ENCODE measurements at places on chromosomes 1 and 21. TPM values are rescaled to one million over a fixed set of nuclear protein-coding genes. Genes with fewer than 3 reads are reported as not detected.

GFI1 gene
- total RNA-seq: 0.11 TPM

PDE9A gene
- total RNA-seq: 20.4 TPM

PAX7 gene
- total RNA-seq: not detected

LYPD8 gene
- not detected for total RNA-seq

- DNase-seq: no peak
- no peaks in the 10 kb centered on the region for H3K4me1 ChIP-seq
- H3K36me3 ChIP-seq: no peaks in the 10 kb centered on the region
- H3K4me3 ChIP-seq: no peak overlapping the region
These were observed 68.4 kb upstream of the IPO9 start for GRCh38 chr1:201760516-201760915.

ZNF684 gene
- total RNA-seq: 7.5 TPM

- no peak overlapping the region for H3K4me3 ChIP-seq
- no peaks in the 10 kb centered on the region for H3K36me3 ChIP-seq
- H3K4me1 ChIP-seq: no peaks in the 10 kb centered on the region
- DNase-seq: no peak
- no peaks in the 10 kb centered on the region for H3K27me3 ChIP-seq
These were observed 16.7 kb downstream of the INAVA start for GRCh38 chr1:200911361-200911760.

DNA sequence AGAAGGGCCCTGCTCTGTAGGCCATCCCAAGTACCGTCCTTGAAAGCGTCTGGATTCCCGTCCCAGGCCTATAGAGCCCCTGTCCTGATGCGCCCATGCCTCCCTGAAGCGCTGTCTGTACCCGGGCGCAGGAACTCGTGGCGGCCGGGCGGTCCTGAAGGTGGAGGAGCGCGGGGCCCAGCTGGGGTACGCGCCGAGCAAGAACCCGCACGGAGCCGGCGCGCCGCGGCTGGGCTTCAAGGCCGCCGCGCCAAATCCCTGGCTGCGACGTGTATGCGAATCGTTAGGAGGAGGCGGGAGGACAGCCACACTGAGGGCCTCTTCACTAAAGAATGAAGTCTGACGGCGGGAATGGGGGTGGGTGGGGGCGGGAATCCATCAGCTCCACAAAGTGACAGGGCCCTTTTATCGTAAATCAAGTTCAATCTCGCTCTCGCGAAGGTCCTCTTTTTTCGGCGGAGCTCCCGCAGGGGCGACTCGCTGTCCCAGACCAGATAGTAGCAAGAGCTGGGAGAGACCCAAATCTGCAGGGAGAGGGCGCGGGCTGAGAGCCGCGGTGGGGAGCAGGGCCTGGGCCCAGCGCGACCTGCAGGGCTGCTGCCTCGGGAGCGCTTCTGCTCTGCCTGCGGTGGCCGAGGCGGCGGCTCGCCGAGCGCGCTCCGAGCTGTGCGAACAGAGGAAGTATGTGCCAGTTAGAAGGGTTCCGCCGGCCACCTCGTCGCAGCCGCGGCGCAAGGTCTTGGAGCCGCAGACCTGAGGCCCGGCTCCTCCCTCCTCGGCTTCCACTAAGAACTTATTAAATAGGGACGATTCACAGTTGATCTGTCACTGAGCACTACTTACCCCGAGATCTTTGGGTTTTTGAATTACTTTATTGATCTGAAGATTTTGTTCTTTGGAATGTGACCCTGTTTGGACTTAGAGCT is 10.4 kb downstream of the BARHL2 start:
- peaks cover 14% of the 10 kb centered on the region for H3K4me1 ChIP-seq
- no peak overlapping the region for H3K27ac ChIP-seq
- H3K36me3 ChIP-seq: no peaks in the 10 kb centered on the region

DNA sequence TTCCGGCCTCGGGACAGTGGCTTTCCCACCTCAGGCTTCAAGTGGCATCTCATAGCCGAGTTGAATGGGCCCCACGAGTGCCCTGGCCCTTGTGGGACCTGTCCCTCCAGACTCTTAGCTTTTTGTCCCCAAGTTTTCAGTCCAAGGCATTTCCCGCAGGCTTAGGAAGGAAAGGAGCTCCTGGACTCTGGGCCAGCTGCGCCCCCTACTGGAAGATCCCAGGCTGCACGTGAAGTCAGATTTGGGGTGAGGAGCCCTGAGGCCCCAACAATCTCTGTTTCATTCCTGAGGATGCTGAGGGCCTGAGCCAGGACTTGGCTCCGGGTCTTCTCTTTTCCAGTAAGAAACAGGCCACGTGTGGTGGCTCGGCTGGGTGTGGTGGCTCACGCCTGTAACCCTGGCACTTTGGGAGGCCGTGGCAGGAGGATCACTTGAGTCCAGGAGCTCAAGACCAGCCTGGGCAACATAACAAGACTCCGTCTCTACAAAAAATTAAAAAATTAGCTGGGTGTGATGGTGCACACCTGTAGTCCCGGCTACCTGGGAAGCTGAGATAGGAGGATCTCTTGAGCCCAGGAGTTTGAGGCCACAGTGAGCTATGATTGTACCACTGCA is 67.4 kb downstream of the ARHGEF10L start:
- no peaks in the 10 kb centered on the region for H3K27me3 ChIP-seq
- H3K4me1 ChIP-seq: peaks cover 16% of the 10 kb centered on the region
- no peak overlapping the region for H3K27ac ChIP-seq
- no peaks in the 10 kb centered on the region for H3K36me3 ChIP-seq
- DNase-seq: peak; percentile 88

CFHR3 gene
- 0.32 TPM for total RNA-seq

KRTAP12-2 gene
- not detected for total RNA-seq

DNA sequence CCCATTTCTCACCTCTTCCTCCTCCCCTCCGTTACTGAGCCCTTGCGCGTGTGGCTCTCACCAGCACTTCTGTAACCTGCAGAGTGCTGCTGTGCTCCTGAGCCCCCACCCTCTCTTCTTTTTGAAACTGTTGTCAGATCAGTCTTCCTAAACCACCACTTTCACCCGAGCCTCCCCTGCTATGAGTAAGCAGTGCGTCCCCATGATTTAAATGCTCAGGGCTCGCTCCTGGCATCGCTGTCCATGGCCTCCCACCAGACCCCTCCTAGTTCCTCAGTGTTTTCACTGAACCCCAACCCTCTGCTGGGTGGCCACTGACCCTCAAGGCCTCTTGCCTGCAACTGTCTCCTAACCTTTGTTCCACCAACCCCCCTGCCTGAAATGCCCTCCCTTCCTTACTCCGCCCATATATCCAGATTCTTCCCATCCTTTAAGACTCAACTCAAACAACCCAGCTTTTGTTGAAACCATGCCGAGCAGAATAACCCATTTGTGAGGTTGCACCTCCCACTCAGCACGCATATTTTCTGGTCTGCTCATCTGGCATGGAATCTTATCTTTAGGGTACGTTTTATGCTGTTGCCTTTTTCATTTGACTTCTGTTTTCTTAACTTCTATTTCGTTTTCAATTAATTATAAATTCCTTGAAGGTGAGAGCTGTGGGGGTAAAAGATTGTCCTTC is 64.5 kb upstream of the FAM3B start:
- no peaks in the 10 kb centered on the region for H3K27me3 ChIP-seq
- no peak overlapping the region for H3K4me3 ChIP-seq
- H3K27ac ChIP-seq: no peak overlapping the region
- DNase-seq: no peak

- H3K4me3 ChIP-seq: no peak overlapping the region
- no peaks in the 10 kb centered on the region for H3K36me3 ChIP-seq
- H3K4me1 ChIP-seq: peaks cover 14% of the 10 kb centered on the region
These were observed 5.1 kb downstream of the BPNT1 start for GRCh38 chr1:220084460-220084859.

- DNase-seq: peak; percentile 46
- H3K36me3 ChIP-seq: peaks cover 40% of the 10 kb centered on the region
- peaks cover 29% of the 10 kb centered on the region for H3K4me1 ChIP-seq
- peak overlapping the region; percentile 7 for H3K4me3 ChIP-seq
These were observed 865 bp downstream of the ADPRS start for GRCh38 chr1:36089393-36090121.

- DNase-seq: peak; percentile 75
- H3K27me3 ChIP-seq: no peaks in the 10 kb centered on the region
- H3K36me3 ChIP-seq: no peaks in the 10 kb centered on the region
- no peaks in the 10 kb centered on the region for H3K4me1 ChIP-seq
- H3K27ac ChIP-seq: no peak overlapping the region
These were observed 8.4 kb upstream of the PEX19 start for GRCh38 chr1:160293020-160293968.

GRCh38 chr1:32870615-32871363 is at the start of gene FNDC5:
Gene FNDC5, minus strand, starts transcription at chr1:32870912.
- no peaks in the 10 kb centered on the region for H3K27me3 ChIP-seq
- peaks cover 21% of the 10 kb centered on the region for H3K4me1 ChIP-seq

TFF1 gene
- total RNA-seq: not detected

ICOSLG gene
- total RNA-seq: 0.11 TPM

GRCh38 chr1:110151175-110151669 is 928 bp downstream of the SLC6A17 start:
- no peak for DNase-seq
- peaks cover 11% of the 10 kb centered on the region for H3K4me1 ChIP-seq
- no peak overlapping the region for H3K27ac ChIP-seq

USH2A gene
- not detected for total RNA-seq

CFAP45 gene
- 0.17 TPM for total RNA-seq

DNA sequence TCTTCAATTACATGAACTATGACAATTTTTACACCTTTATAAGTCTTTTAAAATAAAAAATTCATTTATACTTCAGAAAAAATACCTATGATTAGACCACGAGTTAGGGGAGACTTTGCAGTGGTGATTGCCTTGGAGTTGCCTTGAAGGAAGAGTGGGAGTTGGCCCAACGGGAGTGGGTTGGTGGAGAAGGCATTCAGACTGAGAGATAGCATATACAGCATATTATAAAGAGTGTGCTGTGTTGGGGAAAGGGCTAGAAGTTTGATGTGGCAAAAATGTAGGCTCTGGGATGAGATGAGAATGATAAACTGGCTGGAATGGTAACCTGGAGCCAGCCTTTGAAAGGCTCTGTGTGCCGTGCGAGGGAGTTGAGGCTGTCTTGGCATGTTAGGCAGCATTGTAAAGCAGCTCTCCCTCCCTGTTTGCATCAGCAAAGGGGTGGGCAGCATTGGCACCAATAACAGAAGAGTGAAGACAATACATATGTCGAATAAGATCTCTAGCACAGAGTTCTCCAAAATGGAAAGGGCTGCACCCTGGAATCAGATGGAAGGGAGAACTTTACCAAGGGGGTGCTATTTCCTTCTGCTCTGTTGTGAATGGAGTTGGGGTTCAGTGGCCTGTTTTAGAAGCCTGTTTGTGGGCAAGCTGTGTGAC is 24.4 kb downstream of the MPZL1 start:
- no peak overlapping the region for H3K27ac ChIP-seq
- DNase-seq: no peak
- no peak overlapping the region for H3K4me3 ChIP-seq
- no peaks in the 10 kb centered on the region for H3K36me3 ChIP-seq
- H3K4me1 ChIP-seq: peaks cover 10% of the 10 kb centered on the region

- H3K4me1 ChIP-seq: peaks cover 34% of the 10 kb centered on the region
- no peaks in the 10 kb centered on the region for H3K27me3 ChIP-seq
- H3K36me3 ChIP-seq: no peaks in the 10 kb centered on the region
- H3K4me3 ChIP-seq: no peak overlapping the region
- peak; percentile 98 for DNase-seq
These were observed 22.6 kb downstream of the COL18A1 start for GRCh38 chr21:45427331-45428271.

DNA sequence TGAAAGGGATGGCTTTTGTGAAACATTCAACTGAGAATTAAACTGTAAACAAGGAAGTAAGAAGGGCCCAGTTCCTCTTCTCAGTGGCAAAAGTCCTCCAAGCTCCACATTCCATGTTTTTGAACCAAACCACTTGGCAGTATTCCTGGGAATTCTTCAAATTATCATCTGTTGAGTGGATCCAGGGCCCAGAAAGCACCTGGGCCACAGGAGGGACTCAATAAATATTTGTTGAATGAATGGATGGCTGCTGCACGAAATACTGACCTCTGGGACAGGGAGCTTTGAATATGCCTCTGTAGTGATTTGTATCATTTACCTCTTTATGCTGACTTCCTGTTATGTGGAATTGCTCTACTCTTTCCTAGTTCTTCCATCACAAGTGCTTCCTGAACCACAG is 4.7 kb downstream of the SLC35F3 start:
- H3K4me1 ChIP-seq: no peaks in the 10 kb centered on the region
- no peak overlapping the region for H3K4me3 ChIP-seq
- H3K27me3 ChIP-seq: peaks cover 16% of the 10 kb centered on the region
- no peak overlapping the region for H3K27ac ChIP-seq

- H3K4me3 ChIP-seq: no peak overlapping the region
- H3K27me3 ChIP-seq: no peaks in the 10 kb centered on the region
- peak; percentile 60 for DNase-seq
- no peak overlapping the region for H3K27ac ChIP-seq
- H3K4me1 ChIP-seq: peaks cover 11% of the 10 kb centered on the region
These were observed 189.5 kb downstream of the SIPA1L2 start for GRCh38 chr1:232440325-232441035.

DNA sequence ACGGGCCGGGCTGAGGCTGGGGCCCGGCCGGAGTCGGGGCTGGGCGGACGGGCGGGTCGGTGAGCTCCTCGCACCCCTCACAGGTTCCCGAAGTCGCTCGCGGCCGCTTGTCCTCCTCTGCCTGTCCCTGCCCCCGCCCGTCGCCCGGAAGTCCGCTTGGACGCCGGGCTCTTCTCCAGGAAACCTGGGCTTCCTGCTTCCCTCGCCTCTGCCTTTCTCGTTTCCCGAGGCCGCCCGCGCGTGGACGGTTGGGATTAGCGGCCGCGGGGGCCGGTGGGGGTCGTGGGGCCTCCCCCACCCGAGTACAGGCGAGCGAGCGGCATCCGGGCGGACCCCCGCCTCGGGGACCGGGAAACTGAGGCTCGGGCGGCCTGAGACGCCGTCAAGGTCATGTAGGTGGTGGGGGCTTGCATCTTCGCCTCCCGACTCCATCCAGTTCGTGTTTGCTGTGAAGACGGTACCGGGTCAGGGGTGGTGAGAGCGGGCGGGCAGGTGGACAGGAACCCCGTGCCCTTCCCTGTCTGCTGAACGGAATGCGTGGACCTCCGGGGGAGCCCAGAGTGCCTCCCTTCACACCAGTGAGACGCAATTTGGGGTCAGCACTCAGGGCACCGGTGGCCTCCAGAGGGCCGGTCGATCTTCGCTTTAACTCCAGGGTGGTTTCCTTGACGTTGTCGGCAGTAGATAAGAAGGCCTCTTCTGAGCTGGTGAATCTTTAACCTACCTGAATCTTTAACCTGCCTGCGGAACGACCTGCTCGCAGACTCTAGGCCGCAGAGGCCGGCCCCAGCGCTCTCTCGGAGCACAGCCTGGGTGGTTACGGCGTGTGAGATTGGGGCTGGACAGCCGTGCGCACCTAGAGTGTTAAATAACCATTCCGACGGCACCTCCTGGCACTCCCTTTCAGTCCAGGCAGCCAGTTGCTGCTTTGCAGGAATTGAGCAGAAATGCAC is 686 bp downstream of the ARF1 start:
- peaks cover 46% of the 10 kb centered on the region for H3K4me1 ChIP-seq
- no peaks in the 10 kb centered on the region for H3K27me3 ChIP-seq
- H3K27ac ChIP-seq: peak overlapping the region; percentile 100

DNA sequence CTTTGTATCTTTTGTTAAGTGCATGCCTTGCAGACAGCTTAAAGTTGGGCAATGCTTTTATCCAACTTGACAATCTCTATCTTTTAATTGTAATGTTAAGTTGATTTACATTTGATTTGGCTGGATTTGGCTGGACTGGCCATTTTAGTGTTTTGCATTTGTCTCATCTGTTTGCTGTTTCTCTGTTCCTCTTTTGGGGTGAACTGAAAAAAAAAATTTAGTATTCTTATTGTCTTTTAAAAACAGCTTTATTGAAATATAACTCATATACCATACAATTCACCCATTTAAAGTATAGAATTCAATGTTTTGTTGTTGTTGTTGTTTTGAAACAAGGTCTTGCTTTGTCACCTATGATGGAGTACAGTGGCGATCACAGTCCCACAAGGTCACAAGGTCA is 34.4 kb downstream of the DIPK1A start:
- H3K27ac ChIP-seq: no peak overlapping the region
- H3K27me3 ChIP-seq: no peaks in the 10 kb centered on the region
- DNase-seq: no peak
- no peaks in the 10 kb centered on the region for H3K36me3 ChIP-seq
- H3K4me3 ChIP-seq: no peak overlapping the region

All from adrenal gland (tissue), 19 donors.